ENCODE measurements at places on chromosomes 3 and 15.

DNA sequence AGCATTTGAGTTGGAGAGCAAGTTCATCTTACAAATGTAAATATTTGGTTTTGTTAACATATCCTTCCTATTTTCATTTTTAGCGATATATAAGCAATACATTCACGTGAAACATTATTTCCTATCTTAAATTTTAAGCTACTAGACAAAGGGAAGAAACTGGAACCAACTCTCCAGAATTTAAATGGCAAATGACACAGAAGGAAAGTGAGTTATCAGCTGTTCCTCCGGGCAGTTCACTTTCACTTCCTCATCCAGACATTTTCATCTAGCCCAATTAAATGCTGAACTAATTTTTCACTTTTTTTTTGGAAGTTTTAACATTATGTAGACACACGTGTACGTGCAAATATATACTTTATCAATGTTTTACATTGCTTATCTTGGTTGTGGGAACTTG lies 58.7 kb downstream of the MORC1 start:
- no peak for DNase-seq

- DNase-seq, result no peak
Observed at GRCh38 chr3:156383441-156384025, 171.4 kb downstream of the SSR3 start.

DNA sequence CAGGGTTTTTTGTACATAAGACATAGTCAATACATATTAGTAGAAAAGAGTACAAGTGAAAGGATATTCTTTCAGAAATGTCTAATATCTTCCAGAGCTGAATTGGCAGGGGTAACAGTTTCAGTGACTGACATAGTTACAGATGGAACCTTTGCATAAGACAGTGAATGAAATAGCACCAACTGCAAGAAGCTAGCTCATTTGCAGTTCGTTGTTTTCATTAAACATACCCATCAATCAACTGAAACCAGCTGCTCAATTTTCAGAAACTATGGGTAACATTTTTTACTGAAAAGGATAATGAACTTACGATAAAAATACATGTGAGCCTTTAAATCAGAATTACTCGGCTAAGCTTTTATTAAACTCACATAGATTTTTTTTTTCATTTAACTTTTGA lies 93.9 kb upstream of the EPHA3 start:
- no peak for DNase-seq

DNA sequence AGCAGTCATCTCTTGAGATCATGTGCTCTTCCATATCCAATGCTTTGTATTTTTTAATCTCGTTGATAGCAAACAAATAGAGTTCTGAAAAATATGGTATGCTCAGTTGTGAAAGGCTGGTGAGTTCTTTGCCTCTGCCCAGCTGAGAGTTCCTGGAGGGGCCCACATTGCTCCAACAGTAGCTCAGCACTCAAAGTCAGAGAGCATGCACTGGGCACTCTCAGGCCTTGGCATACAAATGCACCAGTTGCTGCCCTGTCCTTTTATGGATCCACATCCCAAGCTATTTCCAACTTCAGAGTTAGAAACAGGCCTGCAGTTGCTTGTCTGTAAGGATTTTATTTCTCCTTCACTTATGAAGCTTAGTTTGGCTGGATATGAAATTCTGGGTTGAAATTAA lies 181.7 kb upstream of the CHRNA7 start:
- no peak for DNase-seq

GRCh38 chr3:50179710-50180109 lies 11.7 kb upstream of the GNAT1 start:
- no peak for DNase-seq

DNA sequence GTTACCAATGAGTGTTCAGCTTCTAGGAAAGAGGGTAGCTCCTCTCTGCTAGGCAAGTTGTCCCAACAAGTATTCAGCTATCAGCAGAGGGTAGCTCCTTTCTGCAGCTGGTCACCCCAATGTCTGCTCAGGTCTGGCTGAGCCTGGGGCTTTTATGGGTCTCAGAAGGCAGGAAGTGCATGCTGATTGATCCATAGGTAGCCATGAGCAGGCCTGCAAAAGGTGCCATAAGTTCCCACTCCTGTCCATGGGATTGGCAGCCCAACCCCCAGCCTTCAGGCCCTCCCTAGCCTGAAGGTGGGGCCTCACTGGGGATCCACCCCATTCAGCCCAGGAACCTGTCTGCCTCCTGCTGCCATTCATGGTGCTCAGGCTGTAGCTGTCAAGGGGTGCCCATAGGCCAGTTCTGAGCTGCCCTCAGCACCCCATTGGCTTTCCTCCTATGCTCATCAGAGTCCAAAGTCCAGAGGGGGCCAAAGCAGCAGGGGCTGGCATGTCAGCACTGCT lies 34.6 kb upstream of the DNAJC13 start:
- DNase-seq, result no peak

GRCh38 chr15:46901001-46901400 lies 816.3 kb upstream of the SEMA6D start:
- DNase-seq, result no peak

GRCh38 chr3:66021731-66022131 lies 17.0 kb downstream of the MAGI1 start:
- DNase-seq, result no peak

DNA sequence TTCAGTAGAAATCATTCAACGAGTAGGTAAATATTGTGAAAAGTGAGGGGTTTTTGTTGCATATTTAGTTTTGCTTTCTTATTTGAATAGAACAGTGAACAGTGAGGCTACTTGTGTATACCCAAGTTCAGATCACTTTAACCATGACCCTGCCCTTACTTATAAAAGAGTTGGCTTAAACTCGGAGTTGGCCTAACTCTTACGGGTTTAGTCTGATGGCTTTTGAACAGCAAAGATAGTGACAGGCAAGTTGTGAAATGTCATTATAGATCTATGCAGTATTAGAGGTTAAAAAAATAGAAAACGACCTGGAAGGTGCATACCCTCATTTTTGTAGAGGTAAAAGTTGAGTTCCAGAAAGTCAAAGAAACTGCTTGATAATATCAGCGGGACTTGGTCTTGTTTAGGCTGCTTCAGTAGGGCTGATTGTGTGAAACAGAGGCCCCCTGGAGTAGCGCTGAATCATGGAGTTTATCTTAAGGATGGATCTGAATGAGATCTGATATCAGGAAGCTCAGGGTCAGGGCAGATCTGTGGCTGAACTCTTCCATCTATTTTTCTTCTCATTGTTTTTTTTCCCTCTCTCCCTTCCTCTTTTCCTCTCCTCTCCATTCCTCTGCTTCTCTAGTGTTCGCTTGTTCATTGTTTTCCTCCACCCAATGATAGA lies 359.8 kb downstream of the LPP start:
- DNase-seq, result no peak

DNA sequence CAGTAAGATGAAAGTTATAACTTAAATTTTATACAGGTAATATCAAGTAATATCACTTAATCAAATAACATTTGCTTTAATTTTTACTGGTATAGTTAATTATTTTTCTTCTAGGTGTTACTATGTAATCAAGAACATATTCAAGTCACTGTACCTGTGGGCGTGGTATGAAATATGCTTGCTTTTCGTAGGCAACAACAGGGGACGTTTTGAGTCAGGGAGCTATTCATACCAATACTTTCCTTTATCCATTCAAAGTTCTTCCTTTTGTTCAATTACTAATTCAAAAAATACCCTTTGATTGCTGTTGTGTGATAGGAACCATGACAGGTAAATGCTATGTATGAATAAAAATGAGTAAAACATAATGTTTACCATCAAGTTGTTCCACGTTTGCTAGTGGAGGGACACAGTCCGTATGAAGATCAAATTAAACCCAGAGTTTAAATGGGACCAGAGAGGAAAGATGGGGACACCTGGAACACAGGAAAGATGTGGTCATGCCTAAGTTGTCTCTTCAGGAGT lies 654.0 kb upstream of the KCNMB2 start:
- no peak for DNase-seq

DNA sequence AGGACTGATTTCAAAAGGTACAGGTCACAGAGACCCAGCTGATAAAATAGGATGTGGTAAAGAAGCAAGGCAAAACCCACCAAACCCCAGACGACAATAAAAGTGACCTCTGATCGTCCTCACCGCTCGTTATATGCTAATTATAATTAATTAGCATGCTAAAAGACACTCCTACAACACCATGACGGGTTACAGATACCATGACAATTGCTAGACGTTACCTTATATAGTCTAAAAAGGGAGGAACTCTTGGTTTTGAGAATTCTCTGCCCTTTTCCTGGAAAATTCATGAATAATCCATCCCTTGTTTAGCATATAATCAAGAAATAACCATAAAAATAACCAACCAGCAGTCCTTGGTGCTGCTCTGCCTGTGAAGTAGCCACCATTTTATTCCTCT lies 74.7 kb upstream of the MB21D2 start:
- no peak for DNase-seq

GRCh38 chr15:35117543-35118265 lies 32.6 kb upstream of the NANOGP8 start:
- no peak for DNase-seq

DNA sequence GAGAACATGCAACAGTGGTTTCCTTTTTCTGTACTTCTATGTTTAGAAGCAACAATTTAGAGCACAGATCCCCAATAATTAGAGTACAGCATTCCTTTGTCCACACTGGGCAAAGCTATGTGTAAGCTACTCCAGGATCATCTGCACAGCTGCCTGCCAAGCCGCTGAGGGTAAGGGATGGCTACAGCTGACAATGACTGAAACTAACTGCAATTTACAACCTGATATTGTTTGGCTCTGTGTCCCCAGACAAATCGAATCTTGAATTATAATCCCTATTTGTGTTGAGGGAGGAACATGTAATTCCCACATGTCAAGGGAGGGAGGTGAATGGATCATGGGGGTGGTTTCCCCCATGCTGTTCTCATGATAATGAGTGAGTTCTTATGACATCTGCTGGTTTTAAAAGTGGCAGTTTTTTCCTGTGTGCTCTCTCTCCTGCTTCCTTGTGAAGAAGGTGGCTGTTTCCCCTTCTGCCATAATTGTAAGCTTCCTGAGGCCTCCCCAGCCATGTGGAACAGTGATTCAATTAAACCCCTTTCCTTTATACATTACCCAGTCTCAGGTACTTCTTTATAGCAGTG lies 54.8 kb upstream of the TNFSF10 start:
- DNase-seq, result no peak

DNA sequence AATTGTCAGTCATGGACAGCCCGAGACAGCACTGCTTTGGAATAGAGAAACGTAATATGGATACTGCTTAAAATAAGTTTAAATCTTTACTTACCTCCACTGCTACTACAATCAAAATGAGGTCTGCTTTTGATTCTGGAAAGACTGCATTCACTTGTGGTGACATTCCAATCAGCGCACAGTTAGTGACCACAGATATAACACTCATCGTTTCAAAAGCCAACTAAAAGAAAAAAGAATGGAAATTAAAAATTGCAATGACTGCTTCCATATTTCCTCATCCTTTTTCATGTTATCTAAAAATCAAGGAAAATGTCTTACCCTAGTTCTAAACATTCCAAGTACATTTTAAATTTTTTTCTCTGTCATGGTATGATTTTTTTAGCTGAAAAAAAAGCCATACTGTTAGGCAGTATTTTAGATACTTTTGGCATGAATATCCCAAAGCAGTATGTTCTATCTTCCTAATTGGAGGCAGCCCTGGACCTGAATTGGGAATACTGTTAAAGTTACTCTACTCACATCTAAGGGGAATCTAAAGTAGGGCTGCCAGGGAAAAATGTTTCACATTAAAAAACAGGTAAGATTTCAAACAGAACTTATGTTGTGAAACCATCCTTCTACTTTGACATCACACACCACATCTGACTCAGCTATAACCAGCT lies 72.1 kb downstream of the ANO10 start:
- DNase-seq, result no peak

DNA sequence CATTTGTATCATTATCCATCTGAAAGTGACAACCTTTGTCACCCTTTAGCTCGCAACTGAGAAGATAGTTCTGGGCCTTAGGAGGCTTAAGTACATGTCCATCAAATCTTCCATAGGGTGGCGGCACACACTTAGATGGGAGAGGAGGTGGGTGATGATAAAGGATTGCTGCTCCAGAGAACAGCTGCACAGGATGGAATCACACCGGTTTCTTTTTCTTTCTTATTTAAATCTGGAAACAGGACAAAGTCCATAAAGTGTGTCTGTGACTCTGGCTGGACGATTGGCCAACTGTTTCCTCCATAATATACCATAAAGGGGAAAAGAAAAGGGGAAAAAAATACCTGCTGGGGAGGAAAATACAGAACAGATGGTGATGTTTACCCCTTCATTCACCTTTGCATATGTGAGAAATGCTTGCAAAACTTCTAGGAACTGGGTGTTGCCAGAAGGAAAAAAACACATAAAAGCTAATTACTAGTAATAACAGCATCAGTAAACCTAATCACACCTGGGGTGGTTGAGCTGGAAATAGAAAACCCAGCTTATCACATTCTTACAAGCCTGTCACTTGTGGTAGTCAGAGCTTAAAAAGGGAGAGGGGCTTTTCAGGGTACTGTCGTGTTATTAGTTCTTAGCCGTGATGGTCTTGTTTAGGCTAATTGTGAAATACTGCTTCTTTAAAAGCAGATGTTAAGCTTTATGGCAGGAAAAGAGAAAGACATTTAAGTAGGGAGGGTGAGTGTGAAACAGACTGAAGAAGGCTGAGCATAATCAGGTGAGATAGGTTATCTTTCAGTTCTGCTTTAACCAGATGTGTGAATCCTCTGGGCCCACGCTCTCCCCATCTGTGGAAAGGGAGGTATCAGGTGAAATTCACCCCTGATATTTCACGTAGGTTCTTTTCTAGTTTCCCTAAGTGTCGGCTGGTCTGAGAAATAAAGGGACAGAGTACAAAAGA lies 16.7 kb downstream of the C2CD4A start:
- DNase-seq, result no peak

- no peak for DNase-seq
Observed at GRCh38 chr15:89143503-89144162, 55.4 kb downstream of the ABHD2 start.

GRCh38 chr15:31206386-31207181 lies 105.1 kb upstream of the TRPM1 start:
- DNase-seq, result no peak

DNA sequence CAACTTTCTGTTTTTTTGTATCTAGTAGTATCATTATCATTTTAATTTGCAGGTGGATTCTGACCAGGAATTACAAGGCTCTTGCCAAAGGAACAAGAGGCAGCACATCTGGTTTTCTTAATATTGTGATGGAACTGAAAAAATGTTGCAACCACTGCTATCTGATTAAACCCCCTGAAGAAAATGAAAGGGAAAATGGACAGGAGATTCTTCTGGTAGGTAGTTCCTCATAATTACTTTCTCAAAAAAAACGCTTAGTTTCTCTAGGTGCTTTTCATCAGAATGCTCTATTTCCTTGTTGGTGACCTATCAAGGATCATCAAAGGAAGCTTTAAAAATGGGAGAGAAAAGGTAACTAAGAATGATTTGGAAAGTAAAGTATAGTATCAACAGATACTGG lies 71.6 kb downstream of the CHD2 start:
- no peak for DNase-seq

- DNase-seq, result no peak
Observed at GRCh38 chr3:96213393-96213792, 601.0 kb upstream of the EPHA6 start.

GRCh38 chr15:41839781-41840491 lies 1.3 kb downstream of the PLA2G4B start:
- no peak for DNase-seq
